ENCODE measurements at places on chromosomes 5 and 9.

DNA sequence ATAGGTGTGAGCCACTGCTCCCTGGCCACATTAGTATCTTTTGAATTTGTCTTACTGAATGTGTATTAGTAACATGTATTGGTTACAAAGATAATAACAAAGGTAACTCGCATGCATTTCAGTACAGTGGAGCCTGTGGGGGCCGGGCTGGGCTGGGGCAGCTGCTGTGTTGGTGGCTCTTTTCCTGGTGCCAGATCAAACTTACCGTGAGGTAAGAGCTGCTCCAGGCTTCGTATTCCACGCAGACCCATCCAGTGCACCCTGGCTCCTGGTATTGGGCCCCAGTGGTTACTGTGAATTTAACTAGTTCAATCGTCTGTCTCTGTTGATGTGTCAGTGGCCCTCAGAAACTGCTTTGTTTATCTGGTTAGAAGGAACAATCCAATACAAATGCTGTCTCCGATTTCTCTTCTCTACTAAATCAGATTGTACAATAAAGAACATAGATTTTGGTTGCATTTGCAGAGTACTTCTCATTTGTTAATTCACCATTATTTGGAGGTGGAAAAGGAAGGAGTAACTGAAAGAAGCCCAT is 15.6 kb downstream of the PRRC2B start:
- DNase-seq, result no peak

- DNase-seq, result peak; percentile 67
Observed at GRCh38 chr9:68844631-68845612, 139.9 kb downstream of the PIP5K1B start.

- no peak for DNase-seq
Observed at GRCh38 chr5:146283344-146283761, 55.3 kb upstream of the POU4F3 start.

DNA sequence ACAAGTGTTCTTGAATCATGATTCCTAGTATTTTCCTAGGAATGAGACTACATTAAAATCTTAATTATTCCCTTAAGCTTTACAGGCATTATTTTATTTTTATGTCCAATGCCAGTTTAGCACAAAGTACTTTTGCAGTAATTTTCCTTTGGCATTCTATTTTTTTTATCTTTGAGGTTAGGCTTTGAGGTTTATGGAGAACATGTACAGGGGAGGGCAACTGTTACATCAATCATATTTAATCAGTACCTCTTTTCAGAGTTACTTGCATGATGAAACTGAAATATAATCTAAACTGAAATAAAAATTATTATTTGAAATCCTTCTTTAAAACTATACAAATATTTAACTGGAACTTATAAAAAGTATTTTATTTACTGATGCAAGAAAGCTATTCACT is 118.2 kb upstream of the MPDZ start:
- no peak for DNase-seq

GRCh38 chr9:99109522-99109921 is 4.6 kb downstream of the TGFBR1 start:
- no peak for DNase-seq

- DNase-seq, result no peak
Observed at GRCh38 chr5:160792281-160792680, 59.7 kb downstream of the ATP10B start.

DNA sequence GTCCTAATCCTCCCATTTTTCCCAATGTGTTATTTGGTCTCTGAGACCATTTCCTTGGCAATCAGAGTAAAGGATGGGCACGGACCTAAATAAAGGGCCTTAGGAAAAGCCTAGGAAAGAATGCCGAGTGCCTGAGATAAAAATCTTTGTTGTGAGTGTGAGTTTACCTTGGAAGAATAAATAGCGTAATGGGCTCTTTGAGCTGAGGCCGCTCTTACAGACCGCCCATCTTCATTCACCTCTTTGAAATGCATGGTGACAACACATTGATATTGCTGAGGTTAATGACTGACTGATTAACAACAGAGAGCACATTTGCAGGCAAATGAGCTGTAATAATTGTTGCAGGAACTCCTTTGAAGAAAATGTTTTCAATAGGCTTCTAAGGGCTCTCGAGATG is 1967.1 kb upstream of the WWC1 start:
- DNase-seq, result no peak

DNA sequence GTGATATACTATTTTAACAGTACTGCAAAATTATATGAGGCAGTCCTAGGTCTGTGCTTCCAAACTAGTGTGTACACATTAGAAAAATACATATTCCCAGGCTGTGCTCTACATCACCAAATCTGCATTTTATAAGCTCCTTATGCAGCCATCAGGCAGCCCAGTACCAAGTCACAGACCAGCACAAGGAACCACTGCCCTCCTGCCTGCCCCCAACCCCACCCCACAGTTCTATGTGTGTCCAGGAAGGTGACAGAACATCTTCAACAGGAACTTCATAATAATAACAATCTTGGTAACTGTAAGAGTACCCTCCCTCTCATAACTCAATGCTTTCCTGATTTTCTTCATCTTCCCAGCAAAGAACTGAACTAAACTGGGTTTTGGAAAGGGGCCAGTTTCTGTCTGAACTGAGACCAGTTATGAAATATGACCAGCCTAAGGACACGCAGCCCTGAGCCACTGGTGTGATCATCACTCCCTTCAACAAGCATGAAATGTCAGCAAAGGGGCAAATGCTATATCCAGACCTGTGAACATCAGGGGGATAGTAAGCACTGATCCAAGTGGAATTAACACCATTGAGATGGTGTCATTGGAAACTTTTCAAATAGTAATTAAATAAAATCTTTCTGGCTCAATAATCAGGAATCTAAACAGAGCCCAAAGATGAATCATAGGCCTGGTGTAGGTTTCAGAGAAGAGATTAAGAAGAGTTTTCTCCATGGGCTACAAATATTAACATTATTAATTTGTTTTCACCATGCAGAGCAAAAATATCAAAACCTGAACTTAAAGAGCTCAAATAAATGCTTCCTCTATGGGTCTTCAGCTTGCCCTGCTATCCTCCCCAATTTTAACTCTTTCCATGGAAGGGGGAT is 82.1 kb downstream of the DPYSL3 start:
- DNase-seq, result no peak

DNA sequence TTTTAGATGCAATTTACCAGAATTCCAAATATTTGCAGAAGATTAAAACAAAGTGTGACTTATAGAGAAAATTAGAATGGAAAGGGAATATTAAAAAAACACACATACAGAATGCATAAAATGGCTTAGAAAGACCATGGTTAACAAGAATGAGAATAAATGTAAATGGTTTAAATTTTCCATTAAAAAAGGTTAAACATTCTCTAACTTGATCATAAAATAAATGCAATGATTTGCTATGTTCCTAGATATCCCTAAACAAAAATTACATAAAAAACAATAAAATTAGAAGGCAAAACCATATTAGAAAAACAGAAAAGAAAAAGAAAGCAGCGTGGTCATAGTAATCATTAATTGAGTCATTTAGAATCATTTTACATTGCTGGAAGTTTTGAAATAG is 152.5 kb downstream of the TMEM38B start:
- DNase-seq, result no peak

GRCh38 chr5:110177729-110178128 is 488.0 kb downstream of the MAN2A1 start:
- DNase-seq, result no peak

GRCh38 chr9:76580188-76580587 is 121.2 kb downstream of the GCNT1 start:
- DNase-seq, result no peak

GRCh38 chr9:121963528-121963995 is 129.5 kb downstream of the TTLL11 start:
- no peak for DNase-seq

- no peak for DNase-seq
Observed at GRCh38 chr5:8897316-8897715, 648.6 kb downstream of the SEMA5A start.

- no peak for DNase-seq
Observed at GRCh38 chr9:133754187-133754586, 16.0 kb upstream of the SARDH start.

DNA sequence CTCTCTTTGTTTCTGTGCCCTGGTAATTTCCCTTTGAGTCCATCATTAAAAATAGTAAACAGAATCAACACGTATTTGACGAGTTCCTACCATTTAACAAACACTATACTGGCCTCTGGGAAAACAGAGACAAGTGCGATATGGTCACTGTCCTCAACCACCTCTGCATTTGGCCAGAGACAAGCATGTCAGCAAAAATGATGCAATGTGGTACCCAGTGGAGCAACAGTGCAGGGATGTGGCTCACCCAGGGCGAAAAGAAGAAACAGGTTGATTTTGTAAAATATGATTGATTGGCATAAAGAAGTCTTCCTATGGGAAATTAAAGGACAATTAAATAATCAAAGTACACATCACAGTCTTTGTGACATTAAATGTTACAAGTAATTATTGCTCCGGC is 99.1 kb downstream of the CFAP90 start:
- no peak for DNase-seq

DNA sequence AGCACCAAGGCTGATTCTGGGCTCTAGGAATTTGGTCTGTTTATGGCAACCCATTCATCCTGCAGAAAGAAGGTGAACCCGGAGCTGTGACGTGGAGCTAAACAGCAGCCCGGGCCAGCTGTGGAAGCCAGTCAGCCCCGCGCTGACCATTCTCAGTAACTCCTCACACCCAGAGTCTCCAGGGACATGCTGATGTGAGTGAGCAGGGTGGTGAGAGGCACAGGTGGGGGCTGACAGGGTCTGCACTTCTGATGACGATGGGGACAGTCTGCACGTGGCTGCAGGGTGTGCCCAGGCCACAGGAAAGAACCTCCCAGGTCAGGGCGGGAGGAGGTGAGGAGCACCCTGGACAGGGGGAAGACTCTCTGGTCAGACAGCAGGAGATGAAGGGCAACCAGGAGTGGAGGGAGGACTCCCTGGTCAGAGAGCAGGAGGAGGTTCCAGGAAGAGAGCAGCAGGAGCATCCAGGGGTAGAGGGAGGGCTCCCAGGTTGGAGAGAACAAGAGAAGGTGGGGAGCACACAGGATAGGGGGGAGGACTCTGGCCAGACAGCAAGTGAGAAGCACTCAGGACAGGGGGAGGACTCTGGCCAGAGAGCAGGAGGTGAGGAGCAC is 26.1 kb upstream of the SLC6A3 start:
- DNase-seq, result no peak

DNA sequence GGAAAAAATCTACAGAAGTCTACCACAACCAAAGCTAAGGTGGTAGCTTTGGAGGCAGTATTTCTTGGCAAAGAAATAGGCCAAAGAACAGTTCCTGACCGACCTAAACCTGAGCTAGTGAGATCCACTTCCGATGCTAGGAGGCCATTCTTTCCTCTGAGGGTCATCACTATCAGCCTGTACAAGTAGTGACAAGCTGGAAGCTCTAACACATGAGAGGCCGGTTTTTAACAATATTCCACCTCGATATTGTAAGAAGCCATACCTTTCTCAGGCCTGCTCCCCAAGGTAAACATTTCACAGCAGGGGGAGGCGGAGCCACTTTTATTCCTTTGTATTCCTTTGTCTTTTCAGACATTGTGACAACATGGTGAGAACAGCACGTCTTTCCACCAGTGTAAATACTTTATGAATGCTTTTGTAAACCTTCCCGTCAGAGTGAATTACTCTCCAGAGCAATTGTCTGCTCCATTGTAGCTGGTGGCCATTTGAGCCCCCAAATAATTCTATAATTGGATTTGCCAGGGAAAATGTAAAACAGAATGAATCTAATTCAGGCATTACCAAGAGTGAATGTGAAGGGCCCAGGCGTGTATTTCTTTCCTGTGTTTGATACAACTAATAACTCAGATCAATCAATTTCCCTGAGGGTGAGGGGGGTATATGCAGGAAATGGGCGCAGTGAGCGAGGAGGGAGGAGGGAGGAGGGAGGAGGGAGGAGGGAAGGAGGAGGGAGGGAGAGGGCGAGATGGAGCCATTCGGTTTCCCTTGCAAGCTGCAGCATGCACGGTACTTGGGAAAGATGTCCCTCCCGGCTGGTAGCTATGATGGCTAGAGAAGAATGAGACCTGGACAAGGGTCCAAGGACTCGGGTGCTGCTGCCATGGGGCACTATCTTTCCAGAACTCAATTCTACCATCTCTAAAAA is 166.6 kb downstream of the CDK5RAP2 start:
- no peak for DNase-seq

- DNase-seq, result no peak
Observed at GRCh38 chr5:122442938-122443337, 130.9 kb downstream of the SNCAIP start.

GRCh38 chr5:163248333-163248732 is 189.1 kb upstream of the CCNG1 start:
- no peak for DNase-seq

DNA sequence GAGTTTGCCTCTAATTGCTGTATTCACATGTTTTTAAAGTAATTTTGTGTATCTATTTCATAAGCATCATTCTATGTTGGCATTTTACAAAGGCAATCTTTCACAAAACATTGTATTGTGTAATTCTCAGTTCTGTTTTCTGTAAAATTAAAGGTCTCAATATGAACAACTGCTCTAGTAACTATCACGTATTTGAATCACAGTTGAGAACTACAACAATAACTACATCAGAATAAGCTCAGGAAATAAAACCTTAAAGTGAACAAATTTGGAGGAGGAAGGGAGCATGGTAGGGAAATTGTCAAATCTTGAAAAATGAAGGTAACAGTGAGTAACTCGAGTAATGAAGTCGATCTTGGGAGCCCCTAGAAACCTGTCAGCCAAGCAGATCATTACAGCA is 22.5 kb upstream of the CAMK4 start:
- DNase-seq, result no peak

GRCh38 chr5:139738193-139739149 is 57.1 kb upstream of the PSD2 start:
- no peak for DNase-seq

DNA sequence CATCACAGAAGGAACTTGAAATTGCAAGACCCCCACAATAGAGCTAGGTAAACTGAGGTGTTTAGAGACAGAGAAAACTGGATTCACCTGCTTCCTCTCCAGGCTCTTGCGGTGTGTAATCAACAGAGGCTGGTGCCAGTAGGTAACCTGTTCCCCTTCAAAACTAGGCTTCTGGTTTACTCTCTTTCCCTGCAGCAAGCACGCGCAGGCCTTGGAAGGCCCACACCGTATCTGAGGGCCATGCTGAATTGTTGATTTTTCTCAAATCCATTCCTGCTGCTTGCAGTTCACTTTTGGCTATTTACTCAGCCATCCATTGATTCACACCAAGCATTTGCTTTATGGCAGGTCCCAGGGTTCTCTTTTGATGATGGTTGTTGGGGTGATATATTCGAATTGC is 667 bp upstream of the FRRS1L start:
- no peak for DNase-seq
